HFFc6 (cell line): ENCODE measurements at places on chromosomes 16 and 17. TPM values are rescaled to one million over a fixed set of nuclear protein-coding genes. Genes with fewer than 3 reads are reported as not detected.

GRCh38 chr17:55765472-55765871 is 14.6 kb downstream of the PCTP start:
- DNase-seq, result no peak
- no peaks in the 10 kb centered on the region for H3K27me3 ChIP-seq
- H3K36me3 ChIP-seq, result peaks cover 24% of the 10 kb centered on the region
- no peak overlapping the region for H3K4me3 ChIP-seq

DNA sequence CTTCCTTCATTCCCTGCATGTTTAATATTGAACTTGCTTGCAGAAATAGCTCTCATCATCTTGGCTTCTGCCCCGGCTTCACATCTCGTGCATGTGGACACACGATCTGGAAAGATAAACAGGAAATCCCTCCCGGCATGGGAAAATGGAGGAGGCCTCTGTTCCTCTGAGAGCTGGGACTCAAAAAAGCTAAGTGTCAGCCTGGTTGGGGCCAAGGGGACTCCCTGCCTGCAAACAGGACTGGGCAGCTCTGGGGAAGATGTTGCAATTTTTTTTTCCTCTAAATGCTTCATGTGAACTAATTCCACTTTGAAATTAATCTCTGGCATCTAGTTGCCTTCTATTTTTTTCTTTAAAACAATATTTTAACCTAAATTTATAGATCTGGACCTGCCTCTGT is 24.8 kb downstream of the ITPRIPL2 start:
- DNase-seq, result peak; percentile 61
- H3K4me1 ChIP-seq, result peaks cover 50% of the 10 kb centered on the region
- H3K27me3 ChIP-seq, result peaks cover 2% of the 10 kb centered on the region; the same call in 1 of the 2 replicates

- no peak overlapping the region; the same call in 1 of the 2 replicates for H3K27ac ChIP-seq
- peaks cover 37% of the 10 kb centered on the region for H3K36me3 ChIP-seq
- no peak overlapping the region for H3K4me3 ChIP-seq
- H3K27me3 ChIP-seq, result peaks cover 1% of the 10 kb centered on the region
- DNase-seq, result peak; percentile 34
- H3K4me1 ChIP-seq, result peaks cover 26% of the 10 kb centered on the region
These were observed 70.5 kb downstream of the MARF1 start for GRCh38 chr16:15572329-15573001.

DNA sequence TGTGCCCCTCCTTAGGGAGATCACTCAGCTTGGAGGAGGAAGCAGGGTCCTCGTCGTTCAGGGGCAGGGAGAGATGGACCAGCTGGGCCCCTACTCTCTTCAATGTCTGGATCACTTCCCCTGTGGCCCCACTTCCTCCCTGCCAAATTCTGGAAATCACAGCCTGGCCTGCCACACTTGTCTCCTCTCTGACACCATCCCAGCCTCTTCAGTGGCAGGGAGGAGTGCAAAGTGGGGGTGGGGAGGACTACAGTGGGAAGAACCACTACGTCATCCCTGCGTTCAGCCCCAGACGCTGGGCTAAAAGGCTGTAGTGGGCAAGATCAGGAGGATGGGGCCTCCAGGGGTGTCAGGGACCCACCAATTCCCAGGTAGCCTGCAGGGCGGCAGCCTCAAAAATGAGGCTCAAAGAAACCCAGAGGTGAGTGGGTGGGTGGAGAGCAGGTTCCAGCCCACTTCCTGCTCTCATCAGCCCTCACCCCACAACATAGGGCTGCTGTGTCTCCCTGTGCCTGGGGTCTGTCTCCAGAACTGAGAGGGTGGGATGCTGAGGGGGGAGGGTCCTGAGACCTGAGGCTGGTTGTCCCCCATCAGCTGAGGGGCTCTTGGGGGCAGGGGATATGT is 25.0 kb upstream of the TAC4 start:
- DNase-seq, result no peak
- no peak overlapping the region for H3K27ac ChIP-seq
- H3K36me3 ChIP-seq, result no peaks in the 10 kb centered on the region
- no peaks in the 10 kb centered on the region for H3K4me1 ChIP-seq
- H3K27me3 ChIP-seq, result peaks cover 48% of the 10 kb centered on the region

- no peak for DNase-seq
- H3K36me3 ChIP-seq, result peaks cover 46% of the 10 kb centered on the region
- peaks cover 11% of the 10 kb centered on the region for H3K27me3 ChIP-seq
- peak overlapping the region; percentile 92 for H3K4me3 ChIP-seq
- H3K27ac ChIP-seq, result peak overlapping the region; percentile 97
These were observed 2.5 kb downstream of the TBX2 start for GRCh38 chr17:61402073-61402541.

GRCh38 chr17:81109957-81110356 is 55.4 kb upstream of the PVALEF start:
- no peak overlapping the region for H3K27ac ChIP-seq
- no peaks in the 10 kb centered on the region for H3K4me1 ChIP-seq
- peaks cover 4% of the 10 kb centered on the region; the same call in 1 of the 2 replicates for H3K27me3 ChIP-seq
- DNase-seq, result no peak

The SLC6A2 gene
- total RNA-seq, result not detected in 3 replicates
